Chondrocyte (in vitro differentiated cells): ENCODE measurements at places on chromosomes 1 and 21. TPM values are rescaled to one million over a fixed set of nuclear protein-coding genes. Genes with fewer than 3 reads are reported as not detected.

- DNase-seq = peak; percentile 61
Measured at GRCh38 chr21:41966041-41966833, 12.4 kb upstream of the C2CD2 start.

DNA sequence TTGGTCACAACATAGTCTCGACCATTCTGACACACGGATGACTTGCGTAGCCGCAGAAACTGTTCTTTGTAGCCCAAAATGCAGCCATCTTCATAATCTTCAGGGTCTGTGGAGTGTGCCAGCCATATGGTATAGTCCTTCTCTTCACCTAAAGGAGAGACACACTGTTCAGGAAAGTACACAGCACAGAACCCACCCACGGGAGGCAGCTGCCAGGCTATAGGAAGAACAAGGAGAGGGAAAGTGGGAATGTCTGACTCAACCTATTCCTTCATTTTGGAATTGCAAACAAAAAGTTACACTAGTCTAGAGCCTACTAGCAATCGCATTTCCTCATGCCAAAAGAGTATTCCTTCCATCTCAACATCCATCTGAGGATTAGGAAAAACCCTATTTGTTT is 16.2 kb upstream of the MYBPHL start:
- no peak for DNase-seq

DNA sequence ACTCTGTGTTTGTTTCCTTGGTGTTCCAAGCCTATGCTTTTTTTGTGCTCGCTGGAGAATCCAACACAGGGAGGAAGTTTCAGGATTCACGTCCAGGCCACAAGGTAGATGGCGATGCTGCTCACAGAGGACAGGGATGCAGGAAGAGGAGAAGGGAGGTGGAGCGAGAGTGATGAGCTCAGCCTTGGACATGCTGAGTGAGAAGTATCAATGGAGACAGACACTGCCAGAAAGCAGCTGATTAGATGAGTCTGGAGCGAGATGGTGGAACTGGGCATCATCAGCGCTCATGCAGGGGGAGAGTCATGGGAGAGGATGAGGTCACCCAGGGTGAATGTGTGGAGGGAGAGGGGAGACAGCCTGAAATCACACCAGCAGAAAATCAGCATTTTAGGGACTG is 110.0 kb downstream of the GLUL start:
- no peak for DNase-seq

DNA sequence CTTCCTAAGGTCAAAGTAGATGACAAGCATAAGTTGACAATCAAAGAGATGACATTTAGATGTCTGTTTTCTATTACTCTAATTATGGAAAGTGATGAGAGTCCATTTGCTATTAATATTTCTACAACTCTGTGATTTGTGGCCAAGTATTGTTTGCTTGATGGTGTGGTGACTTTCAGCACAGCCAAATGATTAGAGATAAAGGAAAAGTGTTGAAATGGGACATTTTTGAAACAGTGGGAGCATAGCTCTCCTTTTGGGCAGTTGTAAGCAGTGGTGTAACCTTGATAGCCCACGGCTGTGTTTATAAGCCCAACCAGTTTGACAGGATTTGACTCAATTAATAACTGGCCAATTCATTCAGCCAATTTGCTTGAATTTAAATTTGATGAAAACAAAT is 31.6 kb downstream of the ZC3H11B start:
- DNase-seq = no peak

GRCh38 chr1:184792450-184792969 is 37.9 kb upstream of the EDEM3 start:
- DNase-seq = no peak

- DNase-seq = no peak
Measured at GRCh38 chr1:7539769-7540175, 231.3 kb upstream of the VAMP3 start.

The SPRR4 gene
- not detected in 3 replicates for total RNA-seq

The LRRC71 gene
- not detected in 3 replicates for total RNA-seq

The C1orf141 gene
- not detected in 3 replicates for total RNA-seq

The BACH1 gene
- total RNA-seq = 85.4 to 123 TPM (median 120 TPM) in 3 replicates

The HCRTR1 gene
- total RNA-seq = 0.21 to 0.45 TPM in 2 of 3 replicates, not detected in the other
